ENCODE measurements at places on chromosomes 4 and X. TPM values are rescaled to one million over a fixed set of nuclear protein-coding genes. Genes with fewer than 3 reads are reported as not detected.

GRCh38 chrX:14427614-14428013 lies 101.7 kb upstream of the GLRA2 start:
- no peak for DNase-seq

Gene BEX5
- polyA plus RNA-seq, result not detected

DNA sequence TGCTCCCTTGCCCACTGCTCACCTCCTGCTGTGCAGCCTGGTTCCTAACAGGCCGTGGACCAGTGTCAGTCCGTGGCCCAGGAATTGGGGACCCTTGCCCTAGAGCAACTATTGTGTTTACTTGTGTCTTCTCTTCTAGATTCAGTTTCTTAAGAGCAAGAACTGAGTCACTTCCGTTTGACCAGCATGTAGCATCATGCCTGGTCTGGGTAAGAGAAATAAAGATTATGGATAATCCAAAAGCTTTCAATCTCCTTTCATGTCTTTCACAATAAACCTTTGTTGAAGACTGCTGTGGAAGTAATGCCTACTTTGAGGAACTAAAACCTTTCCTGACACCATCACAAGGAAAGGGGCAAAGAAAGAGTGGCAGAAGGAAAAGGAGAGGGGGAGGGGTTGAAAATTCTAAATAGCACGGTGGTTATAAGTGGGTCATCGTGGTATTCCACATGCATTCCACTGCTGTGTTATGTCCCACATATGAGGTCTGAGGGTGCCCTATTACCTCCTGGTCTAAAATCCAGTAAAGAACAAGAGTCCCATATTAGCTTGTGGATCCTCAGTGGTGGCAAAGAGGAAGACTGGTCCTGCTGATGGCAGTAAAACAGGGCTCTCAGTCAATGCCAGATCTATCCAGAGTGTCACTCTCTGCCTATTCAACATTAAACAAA lies 133.4 kb downstream of the RASL11B start:
- DNase-seq, result no peak

- DNase-seq, result peak; percentile 41
Observed at GRCh38 chr4:139704915-139705485, 39.4 kb downstream of the MGST2 start.

GRCh38 chr4:159829184-159829583 lies 726.3 kb downstream of the RAPGEF2 start:
- DNase-seq, result no peak

- DNase-seq, result no peak
Observed at GRCh38 chr4:169174247-169174646, 96.5 kb downstream of the SH3RF1 start.

- DNase-seq, result no peak
Observed at GRCh38 chr4:18954538-18954937, 933.0 kb upstream of the LCORL start.
